DMS79 treated with DMSO at 0.1 percent for 48 hours (cell line): ENCODE measurements at places on chromosomes 11 and 22.
A peak's percentile ranks its signal among the peaks of the same experiment; 100 is the strongest.

- DNase-seq, result no peak
Measured at GRCh38 chr11:61121192-61121831, 19.0 kb downstream of the CD5 start.

GRCh38 chr11:68414496-68415221, 45.9 kb upstream of the PPP6R3 start:
- DNase-seq, result no peak

GRCh38 chr11:109062871-109063270, 359.1 kb upstream of the C11orf87 start:
- no peak for DNase-seq

DNA sequence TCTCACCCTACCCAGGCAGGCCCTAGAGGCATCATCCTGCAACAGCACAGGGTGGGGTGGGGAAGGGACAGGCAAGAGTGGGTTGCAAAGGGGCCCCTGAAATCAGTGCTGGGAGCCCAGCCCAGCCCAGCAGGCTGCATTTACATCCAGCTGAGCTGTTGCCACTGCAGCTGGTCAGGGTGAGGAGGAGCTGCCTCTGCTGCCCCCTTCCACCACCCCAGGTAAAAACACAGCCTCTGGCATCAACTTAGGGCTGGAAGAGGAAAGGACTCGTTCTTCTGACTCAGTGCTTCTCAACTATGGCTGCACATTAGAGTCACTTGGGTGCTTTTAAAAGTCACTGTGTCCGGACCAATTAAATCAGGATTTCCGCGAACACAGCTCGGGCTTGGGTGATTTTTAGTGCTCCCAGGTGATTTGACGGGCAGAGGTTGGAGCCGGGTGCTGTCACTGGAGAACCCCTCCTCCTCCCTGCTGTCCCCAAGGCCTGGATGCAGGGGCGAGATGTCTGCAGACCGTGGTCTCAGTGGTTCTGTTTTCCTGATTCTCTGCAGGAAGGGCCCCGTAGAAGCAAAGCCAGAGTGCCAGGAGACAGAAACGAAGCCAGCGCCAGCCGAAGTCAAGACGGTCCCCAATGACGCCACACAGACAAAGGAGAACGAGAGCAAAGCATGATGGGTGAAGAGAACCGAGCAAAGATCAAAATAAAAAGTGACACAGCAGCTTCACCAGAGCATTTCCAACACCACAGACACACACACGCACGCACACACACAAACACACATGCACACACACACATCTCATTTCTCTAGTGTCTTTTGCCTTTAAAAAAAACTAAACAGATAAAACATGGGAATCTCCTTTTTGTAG, 39.4 kb upstream of the TTC12 start:
- no peak for DNase-seq

DNA sequence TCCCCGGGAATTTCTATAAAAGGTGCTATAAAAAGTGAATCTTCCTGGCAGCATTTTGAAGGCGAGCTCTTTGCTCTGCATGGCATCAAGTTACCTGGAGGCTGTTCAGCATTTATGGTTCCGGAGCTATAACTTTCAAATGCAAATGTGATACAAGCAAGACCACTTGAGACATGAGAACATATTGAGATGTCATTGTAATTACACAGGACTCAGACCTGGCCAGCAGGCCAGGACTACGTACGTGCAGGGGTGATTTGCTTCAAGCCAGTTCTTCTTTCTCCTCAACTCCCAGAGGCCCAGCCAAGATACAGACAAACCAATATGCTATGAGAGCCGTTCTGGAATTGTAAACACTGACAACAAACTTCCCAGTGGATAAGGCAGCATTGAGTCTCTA, 227.4 kb upstream of the FAT3 start:
- DNase-seq, result peak; percentile 90

DNA sequence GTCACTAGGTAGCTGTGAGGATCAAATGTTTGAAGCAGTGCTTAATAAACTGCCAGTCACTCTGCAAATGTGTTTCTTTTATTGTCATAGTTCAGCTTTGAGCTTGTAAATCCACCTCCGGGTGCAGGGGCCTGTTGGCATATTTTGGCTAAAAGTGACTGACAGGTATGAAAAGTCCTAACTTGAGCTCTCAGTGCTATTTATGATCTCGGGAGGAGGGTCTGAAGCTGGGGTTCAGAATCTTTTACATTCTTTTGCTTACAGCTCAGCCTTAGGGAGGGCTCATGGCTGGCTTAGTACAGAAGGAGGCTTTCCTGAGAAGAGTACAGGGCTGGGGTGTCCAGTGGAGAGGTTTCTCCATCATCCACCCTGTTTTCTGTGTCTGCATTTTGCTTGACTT, 1.5 kb downstream of the ASPHD2 start:
- no peak for DNase-seq

DNA sequence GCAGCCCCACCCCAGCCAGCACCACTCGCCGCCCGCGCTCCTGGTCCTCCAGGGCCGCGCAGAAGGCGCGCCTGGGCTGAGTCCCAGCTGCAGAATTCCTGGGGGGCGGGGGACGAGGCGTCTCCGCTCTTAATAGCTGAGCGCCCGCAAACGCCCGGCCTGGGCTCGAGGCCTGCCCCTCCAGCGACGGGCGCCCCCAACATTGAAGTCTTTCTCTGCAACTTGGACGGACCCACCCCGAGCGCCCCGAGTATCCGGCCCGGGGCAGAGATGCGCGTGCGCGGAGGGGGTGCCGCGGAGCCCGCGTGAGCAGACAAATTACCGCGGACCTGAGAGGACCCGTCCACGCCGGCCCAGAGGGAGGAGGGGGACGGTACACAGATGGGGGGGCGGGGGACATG, 6.7 kb upstream of the SYT7 start:
- DNase-seq, result no peak

DNA sequence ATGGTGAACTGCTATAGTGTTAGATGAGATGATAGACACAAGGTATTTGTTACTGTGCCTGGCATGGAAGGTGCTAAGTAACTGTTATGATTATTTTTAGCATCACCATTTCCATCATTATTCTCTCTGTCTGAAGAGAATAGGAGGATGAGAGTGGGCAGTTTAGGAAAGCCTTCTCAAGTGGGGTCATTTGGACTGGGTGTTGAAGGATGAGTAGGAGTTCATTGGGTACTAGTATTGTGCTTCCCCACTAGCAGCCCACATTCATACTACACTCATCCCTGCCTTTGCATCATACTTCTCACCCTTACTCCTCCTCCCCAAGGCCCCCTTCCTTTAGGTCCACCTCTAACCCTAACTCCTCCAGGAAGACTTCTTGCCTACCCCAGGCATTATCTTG, 20.6 kb downstream of the MYEOV start:
- no peak for DNase-seq

DNA sequence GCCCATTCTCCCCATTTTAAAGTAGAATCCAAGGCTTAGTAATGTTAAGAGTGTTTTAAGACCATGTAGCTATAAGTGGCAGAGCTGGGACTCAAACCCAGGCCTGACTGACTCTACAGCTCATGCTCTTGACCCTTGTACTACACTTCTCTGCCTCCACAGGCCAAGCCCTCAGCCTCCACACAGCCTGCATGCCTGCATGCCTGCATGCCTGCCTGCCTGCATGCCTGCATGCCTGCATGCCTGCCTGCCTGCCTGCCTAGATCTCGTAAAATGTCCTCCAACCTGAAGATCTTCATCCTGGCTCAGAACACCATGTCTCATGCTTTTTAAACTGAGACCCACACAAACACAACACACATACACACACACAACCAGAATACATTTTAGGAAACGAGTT, 18.6 kb downstream of the TBC1D10A start:
- DNase-seq, result no peak

DNA sequence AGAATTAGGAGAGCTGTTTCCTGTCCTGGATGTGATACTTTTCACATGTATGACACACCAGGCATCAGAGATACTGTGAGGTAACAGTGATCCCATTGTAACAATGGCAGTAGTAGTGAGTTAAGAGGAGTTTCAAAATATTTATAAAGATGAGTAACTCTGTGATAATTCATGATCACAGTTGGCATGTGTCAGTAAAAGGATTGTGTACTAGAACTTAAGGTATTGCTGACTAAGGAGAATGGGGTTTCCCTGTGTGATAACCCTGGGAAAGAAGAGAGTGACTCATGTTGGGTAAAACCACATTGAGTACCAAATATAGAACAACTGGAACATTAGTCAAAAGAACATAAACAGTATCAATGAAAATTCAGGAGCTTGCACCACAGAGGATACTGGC, 22.9 kb upstream of the SLC5A1 start:
- no peak for DNase-seq

GRCh38 chr11:122177238-122177637, 61.2 kb upstream of the BLID start:
- DNase-seq, result no peak

- DNase-seq, result no peak
Measured at GRCh38 chr22:35308480-35309021, 8.9 kb downstream of the TOM1 start.

- no peak for DNase-seq
Measured at GRCh38 chr11:119472186-119472855, 49.3 kb upstream of the THY1 start.

- no peak for DNase-seq
Measured at GRCh38 chr22:30828187-30829155, 133.8 kb downstream of the OSBP2 start.

DNA sequence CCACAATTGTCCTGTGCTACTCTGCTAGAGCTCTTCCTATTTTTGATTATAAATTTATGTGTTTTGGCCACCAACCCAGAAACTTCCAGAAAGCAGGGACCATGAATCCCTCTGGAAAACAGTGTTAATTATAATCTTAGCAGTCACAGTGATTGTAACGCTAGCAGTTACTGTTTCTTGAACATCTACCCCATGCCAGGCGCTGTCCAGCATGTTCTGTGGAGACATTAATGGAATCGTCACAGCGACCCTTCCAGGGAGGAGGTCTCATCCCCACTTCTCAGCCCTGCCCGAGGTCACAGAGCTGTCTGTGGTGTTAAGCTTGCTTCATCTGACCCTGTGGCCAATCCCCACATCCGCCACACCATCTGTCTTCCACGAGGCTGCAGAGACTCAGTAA, 13.9 kb upstream of the PNPLA5 start:
- DNase-seq, result no peak

DNA sequence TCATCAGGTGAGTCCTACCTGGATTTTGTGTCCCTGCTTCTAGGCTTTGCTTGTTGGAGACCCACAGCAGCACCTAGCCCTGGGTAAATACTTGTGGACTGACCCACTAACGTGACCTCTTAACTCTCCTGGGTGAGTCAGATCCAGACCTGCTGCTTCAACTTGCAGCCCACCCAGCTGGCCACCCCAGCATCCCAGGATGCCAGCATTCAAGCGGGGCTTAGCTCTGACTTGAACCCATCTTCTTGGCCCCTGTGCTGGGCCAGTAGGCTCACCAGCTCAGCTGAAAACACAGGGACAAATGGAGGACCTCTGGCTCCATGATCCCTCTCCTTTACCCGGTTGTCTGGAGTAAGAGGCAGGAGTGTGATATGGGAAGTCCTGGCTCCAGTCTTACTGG, 33.5 kb downstream of the PARVG start:
- DNase-seq, result no peak

- DNase-seq, result no peak
Measured at GRCh38 chr22:31039393-31039792, 41.7 kb upstream of the SMTN start.
